HT-29 (cell line): ENCODE measurements at places on chromosomes 1 and 21. TPM values are rescaled to one million over a fixed set of nuclear protein-coding genes. Genes with fewer than 3 reads are reported as not detected.

DCAF6 gene
- total RNA-seq: 20.4 and 23.2 TPM in 2 replicates

DNA sequence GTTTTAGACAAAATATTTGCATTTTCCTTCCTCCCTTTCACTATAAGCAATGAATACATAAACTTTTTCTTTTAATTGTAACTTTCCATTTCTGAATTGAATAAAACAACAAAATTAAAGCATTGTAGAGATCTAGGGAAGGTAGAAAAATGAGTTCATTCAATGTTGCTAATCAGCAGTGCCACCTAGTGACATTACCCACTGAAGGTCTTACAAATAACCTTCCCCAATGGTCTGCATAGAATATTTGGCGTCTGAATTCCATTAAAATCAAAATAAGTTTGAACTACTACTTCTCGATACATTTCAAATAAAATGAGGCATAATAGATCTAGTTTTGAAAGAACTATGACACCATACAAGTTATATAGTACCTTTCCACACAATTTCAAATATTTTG is 19.6 kb downstream of the FH start:
- DNase-seq: peak; percentile 64

SMIM1 gene
- 1.9 TPM in 1 of 2 replicates, not detected in the other for total RNA-seq

OTUD3 gene
- 3.7 and 4.5 TPM in 2 replicates for total RNA-seq

- DNase-seq: peak; percentile 29
These were observed 593.2 kb downstream of the LRRIQ3 start for GRCh38 chr1:73604739-73605138.

GRCh38 chr1:38680801-38681510 is 178.6 kb downstream of the RRAGC start:
- no peak for DNase-seq

AIRE gene
- not detected in 2 replicates for total RNA-seq

ASAP3 gene
- 3.1 and 4.3 TPM in 2 replicates for total RNA-seq

MAP10 gene
- not detected in 2 replicates for total RNA-seq

ELAPOR1 gene
- total RNA-seq: 0.44 and 0.71 TPM in 2 replicates

SLFNL1 gene
- total RNA-seq: 0.23 TPM in 2 replicates

CAMK1G gene
- total RNA-seq: not detected in 2 replicates

PLD5 gene
- not detected in 2 replicates for total RNA-seq

DNA sequence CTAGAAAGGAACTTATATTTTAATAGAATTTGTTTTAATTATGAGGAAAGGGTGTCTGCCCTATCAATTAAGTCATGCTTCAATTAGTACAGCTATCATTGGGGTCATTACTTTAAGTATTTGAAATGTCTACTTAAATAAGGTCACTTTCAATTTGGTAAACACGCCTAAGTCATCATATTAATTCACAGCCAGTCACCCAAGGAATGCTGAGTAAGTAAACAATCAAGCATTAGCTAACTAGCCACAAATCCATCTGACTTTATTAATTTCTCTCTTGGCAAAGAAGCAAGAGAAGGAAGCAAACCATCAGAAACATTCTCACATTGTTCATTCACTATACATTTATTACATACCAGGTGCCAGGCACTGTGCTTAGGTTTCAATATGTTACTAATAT is 1.2 kb upstream of the LRRC52 start:
- DNase-seq: no peak

SIKE1 gene
- 77.9 and 106 TPM in 2 replicates for total RNA-seq

DNA sequence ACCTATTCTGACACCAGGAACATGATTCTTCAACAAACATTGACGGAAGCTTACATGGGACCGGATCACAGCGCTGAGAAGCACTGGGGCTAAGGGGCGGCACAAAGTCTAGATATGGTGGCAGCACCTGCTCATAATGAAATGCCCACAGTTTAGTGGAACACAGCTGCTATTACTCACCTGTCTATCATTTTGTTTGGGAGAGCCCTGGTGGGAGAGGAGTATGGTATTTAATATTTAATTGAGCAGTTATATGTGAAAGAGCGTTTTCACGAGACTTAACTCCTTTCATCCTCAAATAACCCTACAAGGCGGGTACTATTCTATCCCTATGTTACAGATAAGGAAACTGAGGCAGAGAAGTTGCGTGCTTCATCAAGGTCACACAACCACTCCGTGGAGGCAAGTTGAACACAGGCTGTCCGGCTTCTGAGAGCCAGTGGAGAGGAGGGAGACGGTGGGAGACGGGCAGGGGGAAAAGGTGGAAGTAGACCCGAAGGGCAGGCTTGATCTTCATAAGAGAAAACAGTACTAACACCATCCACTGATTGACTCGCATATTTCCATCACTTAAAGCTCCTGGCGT is 790 bp upstream of the TSNAX start:
- no peak for DNase-seq

DNA sequence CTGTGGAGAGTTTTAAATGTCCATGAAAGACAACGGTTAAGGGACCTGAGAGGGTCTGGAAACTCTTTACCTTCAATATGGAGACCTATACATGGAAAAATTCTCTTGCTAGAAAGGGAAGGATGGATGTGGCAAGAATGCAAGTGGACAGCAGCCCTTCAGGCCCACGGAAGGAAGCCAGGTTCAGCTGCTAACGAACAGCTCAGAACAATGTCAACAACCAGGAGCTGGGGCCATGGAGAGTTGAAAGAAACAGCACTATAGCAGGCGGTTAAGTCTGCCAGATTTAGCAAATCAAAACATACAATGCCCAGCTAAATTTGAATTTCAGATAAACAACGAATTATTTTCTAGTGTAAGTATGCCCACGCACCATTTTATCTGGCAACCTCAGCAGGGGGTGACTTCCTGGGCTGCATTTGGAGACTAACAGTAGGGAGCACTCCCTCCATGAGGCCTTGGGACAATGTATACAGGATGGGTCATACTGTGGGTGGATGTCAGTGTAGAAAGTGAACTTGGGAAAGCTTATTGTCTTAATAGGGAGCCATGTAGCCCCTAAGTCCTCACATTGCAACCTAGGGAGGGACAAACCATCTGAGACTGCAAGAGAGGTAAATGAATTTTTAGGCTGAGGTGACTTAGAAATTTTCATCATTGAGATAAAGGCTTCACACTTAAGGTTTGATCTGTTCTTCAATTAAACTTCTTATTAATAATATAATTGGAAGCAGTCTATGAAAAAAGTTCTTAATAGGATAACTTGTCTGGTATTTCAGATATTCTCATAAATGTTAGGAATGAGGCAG is 7.8 kb upstream of the H3-3A start:
- DNase-seq: no peak

- DNase-seq: no peak
These were observed 17.3 kb upstream of the THEMIS2 start for GRCh38 chr1:27855085-27855484.

DNA sequence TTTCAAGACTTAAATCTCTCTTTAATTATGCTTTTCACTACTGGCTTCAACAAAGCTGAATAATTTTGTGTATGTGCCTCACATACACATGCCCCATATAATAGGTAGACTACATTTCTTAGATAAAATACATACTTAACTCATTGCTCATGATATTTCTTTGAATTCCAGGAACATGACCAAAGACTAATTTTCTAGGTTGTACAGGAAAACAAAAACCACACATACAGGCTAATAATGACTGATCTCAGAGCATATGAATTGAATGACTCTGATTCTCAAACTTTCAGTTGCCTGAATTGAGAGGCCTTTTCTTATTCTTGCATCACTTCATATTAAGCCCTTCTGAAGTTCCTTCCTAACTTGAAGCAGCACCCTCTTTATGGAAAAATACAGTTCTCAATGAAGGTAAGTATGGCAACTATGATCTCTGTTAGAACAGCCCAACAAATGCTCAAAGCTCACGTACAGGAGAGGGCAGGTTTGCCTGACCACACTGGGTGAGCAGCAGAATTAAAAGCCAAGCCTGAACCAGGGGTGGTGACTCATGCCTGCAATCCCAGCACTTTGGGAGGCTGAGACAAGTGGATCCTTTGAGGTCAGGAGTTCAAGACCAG is 22.6 kb upstream of the UAP1 start:
- no peak for DNase-seq

GPR161 gene
- total RNA-seq: 0.29 TPM in 1 of 2 replicates, not detected in the other

DNA sequence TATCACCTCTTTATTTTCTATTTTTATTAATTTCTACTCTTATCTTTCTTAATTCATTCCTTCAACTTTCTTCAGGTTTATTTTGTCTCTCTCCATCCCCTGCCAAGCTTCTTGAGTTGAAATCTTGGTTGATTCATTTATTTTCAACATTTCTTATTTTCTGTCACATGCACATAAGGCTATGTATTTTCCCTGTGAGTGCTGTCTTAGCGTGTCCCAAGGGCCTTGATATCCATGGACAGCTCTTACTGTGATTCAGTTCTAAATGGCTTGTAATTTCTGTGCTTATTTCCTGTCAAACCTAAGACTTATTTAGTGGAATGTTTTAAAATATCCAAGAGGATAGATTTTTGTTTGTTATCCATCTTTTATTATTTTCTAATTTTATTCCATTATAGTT is 36.8 kb upstream of the SCAF4 start:
- no peak for DNase-seq

GRCh38 chr1:234212764-234213657 is 160.2 kb upstream of the COA6 start:
- peak; percentile 53 for DNase-seq

GRCh38 chr1:61955261-61955660 is 213.0 kb downstream of the PATJ start:
- no peak for DNase-seq
